ENCODE measurements at places on chromosomes 7 and 10.

GRCh38 chr10:80090121-80090520 lies 11.7 kb downstream of the TMEM254 start:
- no peak for DNase-seq

GRCh38 chr7:99177165-99177564 lies 30.8 kb downstream of the KPNA7 start:
- no peak for DNase-seq

DNA sequence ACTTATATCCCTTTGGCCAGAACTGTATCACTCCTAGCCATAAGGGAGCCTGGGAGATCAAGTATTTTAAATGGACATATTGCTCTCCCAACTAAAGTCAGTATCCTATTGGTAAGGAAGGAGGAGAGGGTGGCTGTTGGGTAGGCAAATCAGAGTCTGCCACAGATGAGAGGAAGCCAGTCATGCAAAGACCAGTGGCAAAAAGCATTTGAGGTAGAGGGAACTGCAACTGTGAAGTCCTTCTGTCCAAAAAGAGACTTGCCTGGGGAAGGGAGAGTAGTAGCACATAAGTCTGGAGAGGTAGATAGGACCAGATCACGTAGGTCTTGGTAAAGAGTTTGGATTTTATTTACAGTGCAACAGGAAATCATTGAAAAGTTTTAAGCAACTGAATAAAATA lies 8.8 kb upstream of the CCNJ start:
- no peak for DNase-seq

GRCh38 chr10:64175271-64175962 lies 654.2 kb downstream of the REEP3 start:
- DNase-seq, result no peak

GRCh38 chr10:71614946-71615345 lies 104.6 kb downstream of the C10orf105 start:
- DNase-seq, result no peak

DNA sequence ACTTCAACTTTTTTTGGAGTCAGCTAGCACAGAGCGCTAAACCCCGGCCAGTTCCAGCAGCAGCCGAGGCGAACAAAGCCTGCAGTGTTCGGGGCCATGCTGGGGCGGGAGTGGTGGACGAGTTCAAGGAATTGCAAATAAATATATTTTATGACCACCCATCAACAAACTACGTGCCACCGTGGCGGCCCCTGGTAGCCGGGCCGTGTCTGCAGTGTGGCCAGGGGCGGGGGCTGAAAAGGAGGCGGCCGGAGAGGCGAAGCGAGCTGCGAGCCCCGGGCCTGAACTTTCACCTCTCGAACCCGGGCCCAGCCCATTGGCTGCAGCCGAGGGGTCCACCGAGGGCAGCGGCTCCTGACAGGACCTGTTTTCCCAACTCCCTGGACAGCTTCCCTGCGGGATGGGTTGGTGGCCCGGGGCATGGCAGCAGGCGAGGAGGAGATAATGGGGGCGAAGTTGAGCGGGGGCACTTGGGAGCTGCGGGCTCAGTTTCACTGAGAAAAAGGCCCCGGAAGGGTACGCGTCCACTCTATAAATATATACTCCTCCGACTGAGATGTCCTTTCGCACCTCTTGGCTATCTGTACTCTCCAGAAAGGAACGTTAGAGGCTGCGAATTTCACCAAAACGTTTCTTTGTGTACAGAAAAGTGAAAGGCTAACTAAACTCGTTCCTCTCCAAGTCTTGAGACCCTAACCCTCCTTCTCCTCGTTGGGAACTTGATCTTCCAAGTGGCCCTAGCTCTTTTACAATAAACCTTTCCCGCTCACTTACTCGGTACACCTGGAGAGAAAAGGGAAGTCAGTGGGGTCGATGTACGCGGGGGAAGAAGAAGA lies 164.6 kb upstream of the PPP1R3A start:
- DNase-seq, result no peak

DNA sequence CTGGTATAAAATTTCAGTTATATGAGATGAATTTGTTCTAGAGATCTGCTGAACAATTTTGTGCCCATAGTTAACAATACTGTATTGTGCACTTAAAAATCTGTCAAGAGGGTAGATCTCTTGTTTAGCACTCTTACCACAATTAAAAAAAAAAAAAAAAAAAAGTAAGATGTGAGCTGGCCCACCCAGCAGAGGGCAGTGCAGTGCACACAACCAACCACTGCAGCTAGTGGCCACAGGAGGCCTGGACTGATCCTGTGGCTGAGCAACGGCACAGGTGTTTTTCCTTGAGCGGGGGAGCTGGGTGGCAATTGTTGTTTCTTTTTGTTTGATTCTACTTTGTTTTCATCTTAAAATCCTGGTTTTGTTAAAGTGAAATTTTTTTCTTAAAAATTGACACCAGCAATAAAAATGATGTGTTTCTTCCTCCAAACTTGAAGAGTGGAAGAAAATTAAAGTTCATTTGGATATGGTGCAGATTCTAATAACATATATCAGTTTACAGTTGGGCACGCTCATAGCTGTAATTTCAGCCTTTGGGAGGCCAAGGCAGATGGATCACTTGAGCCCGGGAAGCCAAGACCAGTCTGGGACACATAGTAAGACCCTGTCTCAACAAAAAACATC lies 171.1 kb upstream of the TBX20 start:
- DNase-seq, result peak; percentile 44

GRCh38 chr7:12800486-12800885 lies 113.1 kb downstream of the ARL4A start:
- DNase-seq, result no peak

DNA sequence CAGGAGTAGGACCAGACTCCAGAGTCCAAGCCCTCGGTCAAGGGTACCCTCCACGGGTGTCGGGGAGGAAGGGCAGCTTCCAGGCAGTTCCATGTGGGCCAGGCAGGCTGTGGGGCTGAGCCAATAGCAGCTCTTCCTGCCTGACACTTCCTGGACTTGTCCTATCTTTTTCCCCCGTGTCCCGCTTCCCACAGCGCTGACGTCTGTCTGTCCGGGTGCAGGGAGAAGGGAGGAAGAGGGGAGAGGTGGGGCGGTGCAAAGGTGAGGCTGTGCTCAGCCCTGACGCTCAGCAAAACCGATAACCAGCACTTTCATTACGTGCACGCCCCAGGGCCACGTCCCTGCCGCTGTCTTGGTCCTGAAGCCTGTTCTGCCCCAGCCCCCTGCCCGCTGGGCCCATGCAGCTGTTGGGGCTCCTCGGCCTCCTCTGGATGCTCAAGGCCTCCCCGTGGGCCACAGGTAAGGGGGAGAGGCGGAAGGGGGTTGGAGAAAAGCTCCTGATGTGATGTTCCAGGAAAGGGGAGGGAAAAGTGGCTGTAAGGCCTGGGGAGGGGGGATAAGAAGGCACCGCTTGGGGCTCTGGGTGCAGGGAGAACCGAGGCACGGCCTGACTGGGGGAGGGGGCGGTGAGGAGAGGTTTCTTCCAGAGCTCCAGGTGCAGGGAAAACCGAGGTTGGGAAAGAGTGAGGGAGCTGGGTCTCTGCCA lies at the start of gene MUC3A:
Gene MUC3A (plus strand): TSS at position 308 of the 706 bp plus-strand sequence. CDS start 91 bp downstream, at position 399.
- DNase-seq, result no peak

- no peak for DNase-seq
Observed at GRCh38 chr10:69498711-69499471, 47.6 kb downstream of the TSPAN15 start.

DNA sequence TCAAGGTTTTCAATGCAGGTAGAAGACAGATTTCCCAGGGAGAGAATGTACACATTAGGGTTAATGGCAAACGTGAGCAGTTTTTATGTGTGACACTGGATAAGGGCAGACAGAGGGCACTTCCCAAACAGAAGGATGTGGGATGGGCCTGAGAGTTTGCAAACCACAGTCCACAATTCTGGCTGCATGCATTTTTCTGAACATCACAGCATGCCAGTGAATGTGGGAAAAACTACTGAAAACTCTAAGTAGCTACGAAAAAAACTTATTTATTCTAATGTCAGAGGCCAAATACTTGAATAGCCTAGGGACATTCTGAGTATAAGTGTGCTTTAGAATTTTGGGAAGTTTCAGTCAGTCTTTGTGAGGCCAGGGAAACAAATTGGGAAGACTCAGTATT lies 145.9 kb downstream of the NRCAM start:
- no peak for DNase-seq

GRCh38 chr7:97971120-97971989 lies 18.6 kb downstream of the OCM2 start:
- DNase-seq, result peak; percentile 17

DNA sequence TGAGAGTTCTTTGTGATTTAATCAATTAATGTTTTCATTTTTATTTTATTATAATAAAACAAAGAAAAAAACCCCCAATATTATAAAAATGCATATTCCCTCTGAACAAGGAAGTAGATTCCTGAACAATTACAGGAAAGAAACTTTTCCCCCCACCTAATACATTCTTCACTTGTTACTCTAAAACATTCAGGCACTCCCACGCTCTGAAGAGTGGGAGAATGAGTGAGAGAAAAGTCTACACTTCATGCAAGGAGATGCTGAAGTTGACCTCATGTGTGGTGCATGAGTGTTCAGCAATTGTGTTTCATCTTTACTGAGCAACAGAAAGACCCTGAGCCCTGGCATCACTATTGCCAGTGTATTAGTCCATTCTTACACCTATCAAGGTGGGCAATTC lies 244.2 kb upstream of the IGFBP3 start:
- DNase-seq, result no peak

GRCh38 chr10:486206-486605 lies 203.3 kb downstream of the DIP2C start:
- no peak for DNase-seq

- no peak for DNase-seq
Observed at GRCh38 chr7:68121655-68122054, 1125.0 kb downstream of the TYW1 start.

DNA sequence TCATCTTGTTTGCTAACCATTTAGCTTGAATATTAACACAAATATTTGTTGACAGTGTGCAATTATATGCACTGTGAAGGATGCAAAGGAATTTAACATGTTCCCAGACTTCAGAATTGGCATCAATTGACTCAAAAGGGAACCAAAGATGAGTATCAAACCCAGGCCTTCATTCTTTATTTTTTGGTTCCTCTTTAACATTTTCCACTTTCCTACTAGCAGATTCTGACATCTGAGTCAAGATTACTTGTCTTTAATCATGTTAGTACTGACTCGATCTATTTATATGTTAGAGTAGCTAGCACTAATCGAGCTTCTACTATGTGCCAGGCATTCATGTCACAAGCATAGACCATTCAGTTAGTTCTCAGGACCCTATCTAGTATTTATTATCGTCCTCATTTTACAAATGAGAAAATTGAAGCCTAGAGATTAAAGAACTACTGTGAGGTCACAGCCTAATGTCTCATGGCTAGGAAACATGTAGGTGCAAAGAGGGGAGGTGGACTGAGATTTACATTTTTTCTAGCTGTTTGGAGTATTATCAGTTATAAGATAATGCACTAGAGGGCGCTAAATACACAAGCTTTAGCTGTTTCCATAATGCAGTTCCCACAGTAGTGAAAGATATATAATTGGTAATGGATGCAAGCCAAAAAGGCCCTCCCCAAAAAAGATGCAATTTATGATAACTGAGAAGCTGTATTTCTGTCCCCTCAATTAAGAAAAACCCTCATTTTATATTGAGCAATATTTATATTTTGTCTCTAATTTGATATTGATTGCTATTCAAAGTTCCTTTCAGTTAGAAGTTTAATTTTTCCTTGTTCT lies 32.9 kb upstream of the KMT2E start:
- DNase-seq, result no peak

Data from stimulated activated CD4-positive, alpha-beta T cell treated with anti-CD3 and anti-CD28 coated beads, Interleukin-2, amount 100 ng/mL, for 48 hours (primary cell).